ENCODE measurements at places on chromosomes 12 and 14. TPM values are rescaled to one million over a fixed set of nuclear protein-coding genes. Genes with fewer than 3 reads are reported as not detected.

GRCh38 chr12:69056743-69057515 is 124.0 kb upstream of the CPM start:
- no peak for DNase-seq

DNA sequence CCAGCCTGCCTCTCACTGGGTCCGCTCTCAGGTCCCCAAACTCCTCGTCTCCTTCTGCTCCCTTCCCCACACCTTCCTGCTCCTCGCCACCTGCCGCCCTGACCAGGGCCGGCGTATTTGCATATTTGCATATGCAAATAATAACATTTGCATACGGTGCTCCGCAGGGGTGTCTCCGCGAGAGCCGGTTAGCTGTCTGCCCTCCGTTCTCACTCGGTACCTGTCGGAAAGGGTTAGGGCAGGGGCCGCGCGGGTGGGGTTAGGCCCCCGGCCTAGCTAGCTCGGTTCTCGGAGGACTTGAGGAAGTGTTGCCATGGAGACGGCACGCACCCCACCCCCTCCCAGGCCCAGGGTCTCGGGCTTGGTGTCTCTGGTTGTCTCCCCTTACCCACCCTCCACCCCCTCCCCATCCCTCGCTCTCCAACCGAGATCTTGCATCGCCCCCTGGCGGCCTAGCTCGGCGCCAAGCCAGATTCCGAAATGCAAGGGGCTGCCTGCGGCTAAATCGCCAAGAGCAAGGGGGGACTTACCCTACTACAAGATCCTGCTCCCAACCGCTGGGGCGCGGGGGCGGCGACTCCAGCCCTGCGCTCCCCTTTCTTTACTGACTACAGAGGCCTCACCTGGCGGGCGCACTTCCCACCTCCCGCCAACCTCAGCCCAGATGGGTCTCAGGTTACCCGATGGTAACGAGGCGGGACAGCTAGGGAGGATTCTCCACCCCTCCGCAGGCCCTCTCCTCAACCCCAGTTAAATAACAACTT is 8.1 kb downstream of the STAC3 start:
- peak; percentile 89 for DNase-seq

- peak; percentile 75 for DNase-seq
These were observed 106.3 kb downstream of the PTCSC3 start for GRCh38 chr14:36070031-36070719.

- peak; percentile 82 for DNase-seq
These were observed 10.4 kb downstream of the OTUB2 start for GRCh38 chr14:94036313-94037167.

GRCh38 chr12:1676043-1676442 is 14.8 kb upstream of the ADIPOR2 start:
- no peak for DNase-seq

DNA sequence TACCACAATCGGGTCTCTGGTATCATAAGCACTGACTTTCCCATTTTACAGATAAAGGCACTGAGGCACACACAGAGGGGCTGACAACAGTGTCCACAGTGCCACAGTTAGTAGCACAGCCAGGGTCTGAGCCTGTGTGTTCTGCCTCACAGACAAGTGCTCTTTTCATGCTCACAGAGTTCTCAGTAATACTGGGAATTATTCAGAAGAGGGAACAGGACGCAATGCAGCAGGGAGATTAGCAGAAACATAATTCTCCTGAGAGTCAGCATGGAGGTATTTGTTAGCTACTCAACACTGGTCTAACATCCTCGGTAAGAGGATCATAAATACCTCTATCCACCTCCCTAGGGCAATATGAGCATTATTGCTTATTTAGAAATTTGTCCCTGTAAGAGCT is 219.3 kb upstream of the EEA1 start:
- DNase-seq: no peak

DNA sequence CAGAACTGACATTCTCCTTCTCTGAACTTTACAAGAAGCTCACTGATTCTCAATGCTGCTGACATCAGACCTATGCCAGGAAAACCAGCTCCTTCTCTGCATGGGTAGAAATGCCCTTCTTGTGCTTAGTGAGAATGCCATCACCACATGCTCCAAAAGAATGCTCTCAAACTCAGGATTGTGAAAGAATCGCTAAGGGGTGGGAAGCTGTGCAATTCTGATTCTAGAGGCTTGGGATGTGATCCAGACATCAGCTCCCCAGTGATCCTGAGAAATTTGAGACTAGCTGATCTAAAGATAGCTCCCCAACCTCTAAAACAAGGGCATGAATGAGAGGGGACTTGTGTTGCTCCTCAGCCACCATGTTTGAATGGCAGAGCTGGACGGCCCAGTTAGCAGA is 113.2 kb downstream of the DPF3 start:
- no peak for DNase-seq

- no peak for DNase-seq
These were observed 3.9 kb downstream of the LRCOL1 start for GRCh38 chr12:132606466-132606865.

DNA sequence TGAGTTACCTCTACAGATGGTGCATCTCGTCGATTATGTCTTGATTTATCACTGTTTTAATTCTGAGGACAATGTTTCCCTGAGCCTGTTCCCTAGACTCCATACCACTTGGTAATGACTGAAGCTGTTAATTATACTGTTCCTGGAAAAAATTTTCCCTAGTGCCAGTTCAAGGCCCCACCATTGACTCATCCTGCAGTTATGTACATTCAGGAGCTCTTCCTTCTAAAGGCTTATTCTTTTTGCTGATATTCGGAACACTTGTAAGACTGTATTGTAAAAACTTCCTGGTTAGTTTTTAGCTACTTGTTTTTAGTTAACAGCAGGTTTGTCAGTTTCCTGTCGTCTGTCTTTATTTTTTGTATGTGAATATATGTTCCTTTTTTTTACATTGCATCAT is 30.4 kb upstream of the PPP2R5E start:
- DNase-seq: no peak

- DNase-seq: no peak
These were observed 127.2 kb upstream of the ATF7IP start for GRCh38 chr12:14238221-14238792.

DNA sequence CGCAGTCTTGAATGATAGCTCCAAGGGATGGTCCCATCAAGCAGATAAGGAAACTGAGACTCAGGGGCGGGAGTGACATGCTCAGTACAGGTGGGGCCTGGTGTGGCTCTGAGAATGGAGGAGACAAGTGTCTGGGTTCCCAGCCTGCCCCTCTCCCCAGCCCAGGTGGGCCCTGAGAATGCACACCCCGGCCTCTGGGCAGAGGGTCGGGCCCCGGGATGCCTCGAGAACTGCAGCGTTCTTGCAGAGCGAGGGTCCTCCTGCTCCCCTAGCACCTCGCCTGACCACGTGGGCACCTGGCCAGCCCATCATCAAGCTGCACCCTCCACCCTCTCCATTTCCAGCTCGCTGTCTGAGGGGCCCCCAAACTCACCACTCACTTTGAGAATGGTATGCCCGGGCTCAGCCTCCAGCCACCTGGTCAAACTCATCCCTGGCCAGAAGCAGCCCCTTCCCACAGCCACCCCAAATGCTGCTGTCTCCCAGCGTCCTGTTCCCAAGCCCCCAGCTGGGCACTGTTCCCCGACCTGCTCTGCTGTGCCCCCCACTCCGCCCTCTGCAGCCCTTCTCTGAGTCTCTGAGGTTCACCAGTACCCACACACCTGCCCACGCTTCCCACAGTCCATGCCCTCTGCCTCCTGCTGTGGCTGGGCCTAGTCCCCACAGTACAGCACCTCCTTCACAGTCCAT is 44.3 kb downstream of the CYP46A1 start:
- DNase-seq: no peak

GRCh38 chr14:95525999-95526398 is 8.9 kb upstream of the GLRX5 start:
- no peak for DNase-seq

GRCh38 chr12:22271023-22271422 is 63.5 kb downstream of the ST8SIA1 start:
- DNase-seq: no peak

GRCh38 chr12:111444314-111444924 is 38.7 kb downstream of the SH2B3 start:
- DNase-seq: no peak

- DNase-seq: no peak
These were observed 94.2 kb downstream of the LLPH start for GRCh38 chr12:66036317-66036716.

GRCh38 chr12:107917912-107918800 is 143.7 kb downstream of the ASCL4 start:
- peak; percentile 34 for DNase-seq

KRT79 gene
- not detected for total RNA-seq

STAC3 gene
- 3.3 TPM for total RNA-seq

DUSP6 gene
- total RNA-seq: 232 TPM

MMP14 gene
- total RNA-seq: 819 TPM

SERPINA9 gene
- not detected for total RNA-seq

GLI1 gene
- 0.77 TPM for total RNA-seq

ITGB7 gene
- total RNA-seq: 0.56 TPM

Measured in endothelial cell (in vitro differentiated cells).